ENCODE measurements at places on chromosomes 1 and 21.
A peak's percentile ranks its signal among the peaks of the same experiment; 100 is the strongest.

DNA sequence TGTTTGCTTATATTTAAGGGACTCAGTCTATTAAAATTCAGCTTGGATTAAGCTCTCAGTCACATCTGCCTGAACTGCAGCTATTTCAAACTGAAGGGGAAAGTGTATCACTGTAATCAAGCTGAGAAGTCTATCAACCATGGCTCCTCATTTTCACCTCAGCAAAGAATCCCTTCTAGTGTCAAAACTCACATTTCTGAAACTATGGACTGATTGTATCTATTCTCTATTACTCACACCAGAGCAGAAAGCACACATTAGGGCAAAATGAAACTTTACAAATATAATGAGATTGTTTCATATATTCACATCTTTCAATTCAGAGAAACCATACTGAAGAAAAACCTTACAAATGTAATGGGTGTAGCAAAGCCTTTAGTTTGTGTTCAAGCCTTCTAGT is 14.6 kb upstream of the C1orf146 start:
- no peak for DNase-seq

DNA sequence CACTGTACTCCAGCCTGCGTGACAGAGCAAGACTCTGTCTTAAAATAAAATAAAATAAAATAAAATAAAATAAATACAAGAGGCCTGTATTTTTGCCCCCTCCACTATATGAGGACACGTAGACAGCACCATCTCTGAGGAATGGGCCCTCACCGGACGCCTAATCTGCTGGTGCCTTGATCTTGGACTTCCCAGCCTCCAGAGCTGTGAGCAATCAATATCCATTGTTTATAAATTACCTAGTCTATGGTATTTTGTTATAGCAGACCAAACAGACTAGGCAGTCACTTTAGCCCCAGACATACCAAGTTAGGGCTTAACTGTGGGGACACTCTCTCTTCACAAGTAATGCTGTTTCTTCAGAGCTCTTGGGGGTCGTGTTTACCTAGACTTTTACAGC is 6.4 kb downstream of the ELAPOR1 start:
- DNase-seq, result no peak

DNA sequence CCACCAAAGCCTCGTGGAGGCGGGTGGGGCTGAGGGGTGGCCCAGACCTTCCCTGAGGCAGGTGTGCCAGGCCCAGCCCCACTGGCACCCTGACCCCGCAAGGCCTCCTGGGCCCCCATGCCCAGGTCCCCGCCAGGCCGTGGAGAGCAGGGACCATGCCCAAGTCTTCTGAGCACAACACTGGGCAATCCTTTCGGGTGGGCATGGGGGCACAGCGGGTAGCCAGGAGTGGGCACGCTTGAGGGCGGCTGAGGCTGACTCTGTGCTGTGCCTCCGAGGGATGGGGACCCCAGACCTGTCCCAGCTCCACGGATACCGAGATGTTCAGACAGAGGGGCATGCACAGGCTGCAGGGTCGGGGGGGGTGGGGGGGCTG is 12.9 kb downstream of the CFAP410 start:
- no peak for DNase-seq

GRCh38 chr1:155254228-155254713 is 1.0 kb downstream of the ENTREP3 start:
- DNase-seq, result no peak

- no peak for DNase-seq
These were observed 57.9 kb downstream of the LACTBL1 start for GRCh38 chr1:22914633-22915217.

DNA sequence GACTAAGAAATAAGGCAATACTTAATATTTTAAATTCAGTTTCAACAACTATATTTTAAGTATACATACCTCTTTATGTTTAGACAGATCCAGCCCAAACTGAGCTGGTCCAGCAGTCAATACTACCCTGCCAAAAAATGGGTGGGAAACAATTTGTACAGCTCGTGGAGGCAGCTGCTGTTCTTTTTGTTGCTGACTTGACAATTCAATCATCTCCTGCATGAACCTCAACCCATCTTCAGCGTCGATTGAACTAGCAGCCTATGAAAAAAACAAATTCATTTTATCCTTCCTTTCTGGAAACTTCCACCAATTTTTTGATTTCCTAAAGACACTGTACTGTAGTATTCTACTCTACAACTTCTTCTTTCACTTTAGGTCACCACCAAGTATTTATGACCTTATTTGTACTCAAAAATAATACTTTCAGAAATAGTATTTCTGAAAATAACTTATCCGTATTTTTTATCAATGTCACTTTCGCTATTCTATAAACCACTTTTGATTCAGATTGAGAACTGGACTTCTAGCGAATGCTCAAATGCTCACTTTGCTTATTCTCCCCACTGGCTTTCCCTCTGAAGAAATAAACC is 46.5 kb downstream of the EDEM3 start:
- DNase-seq, result no peak

GRCh38 chr1:234106032-234106431 is 201.6 kb downstream of the SLC35F3 start:
- DNase-seq, result no peak

DNA sequence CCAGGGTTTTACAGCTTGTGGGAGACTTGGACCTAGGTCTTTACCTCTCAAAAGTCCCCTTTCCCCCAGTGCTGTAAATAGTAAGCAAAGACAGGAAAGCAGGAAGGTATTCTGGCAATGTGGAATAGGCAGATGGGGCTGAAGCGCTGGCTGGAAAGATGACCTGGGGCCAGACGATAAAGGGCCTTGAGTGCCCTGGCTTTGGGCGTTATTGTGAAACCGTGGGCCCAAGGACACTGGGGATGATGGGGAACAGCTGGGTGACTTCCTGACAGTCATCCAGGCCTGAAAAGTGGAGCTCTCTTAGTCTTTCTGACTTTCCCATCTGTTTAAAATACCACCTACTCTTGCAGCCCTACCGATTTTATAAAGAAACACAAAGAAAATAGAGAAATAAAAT is 16.3 kb downstream of the URB2 start:
- DNase-seq, result no peak

GRCh38 chr1:178490967-178491366 is 5.8 kb downstream of the CLEC20A start:
- no peak for DNase-seq

- DNase-seq, result peak; percentile 54
These were observed 57.5 kb downstream of the ERG start for GRCh38 chr21:38440746-38441145.

- no peak for DNase-seq
These were observed at the start of gene KRTAP7-1 for GRCh38 chr21:30829659-30830058. KRTAP7-1 (minus strand) TSS chr21:30829759; CDS start chr21:30829698, 61 bp downstream.

GRCh38 chr1:6272868-6273267 is 12.0 kb upstream of the GPR153 start:
- DNase-seq, result no peak

DNA sequence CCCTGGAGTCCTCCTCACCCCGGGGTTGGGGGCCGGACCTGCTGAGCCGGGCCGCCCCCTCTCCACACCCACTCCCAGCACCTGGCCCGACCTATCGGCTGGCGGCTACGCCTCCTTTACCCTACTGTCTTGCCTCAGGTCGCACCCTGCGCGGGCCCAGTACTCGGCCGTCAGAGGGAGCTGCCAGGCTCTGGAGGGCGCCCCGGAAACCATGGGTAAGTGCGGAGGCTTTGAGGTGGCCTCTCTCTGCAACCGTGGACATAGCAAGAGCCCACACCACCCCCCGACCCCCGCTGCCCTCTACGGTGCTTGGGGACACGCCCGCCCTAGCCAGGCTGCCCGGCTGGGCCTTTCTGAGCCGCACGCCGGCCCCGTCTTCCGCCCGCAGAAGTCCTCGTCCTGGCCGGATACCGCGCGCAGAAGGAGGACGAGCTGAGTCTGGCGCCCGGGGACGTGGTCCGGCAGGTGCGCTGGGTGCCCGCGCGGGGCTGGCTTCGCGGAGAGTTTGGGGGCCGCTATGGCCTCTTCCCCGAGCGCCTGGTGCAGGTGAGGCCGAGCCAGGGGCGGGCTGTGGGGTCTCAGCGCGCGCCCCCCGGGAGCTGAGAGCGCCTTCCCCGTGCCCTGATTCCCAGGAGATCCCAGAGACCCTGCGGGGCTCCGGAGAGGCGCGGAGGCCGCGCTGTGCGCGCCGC is at the start of gene SH3D21:
TSS of gene SH3D21 (plus strand) at position 159 of the 692 bp plus-strand sequence. CDS start at position 212, 53 bp downstream.
- peak; percentile 69 for DNase-seq
